ENCODE measurements at places on chromosomes 7 and 10.

DNA sequence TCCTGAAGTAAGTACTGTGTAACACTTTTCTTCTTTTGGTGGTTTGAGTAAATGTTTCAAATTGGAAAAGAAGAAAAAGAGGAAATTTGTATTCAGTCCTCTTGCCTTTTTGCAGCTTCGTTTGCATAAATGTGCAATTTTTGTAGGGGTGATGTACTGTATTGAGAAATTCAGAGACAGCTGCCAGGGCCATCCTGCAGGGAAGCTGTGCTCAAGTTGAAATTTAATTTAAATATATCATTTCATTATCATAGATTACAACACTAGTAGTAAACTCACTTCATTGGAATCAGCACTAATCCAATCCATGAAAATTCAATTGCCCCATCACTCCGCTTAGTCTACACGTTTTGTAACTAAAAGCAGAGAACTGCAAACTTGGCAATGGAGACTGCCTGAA lies 415.4 kb downstream of the DNAJB9 start:
- no peak for DNase-seq

GRCh38 chr7:39683216-39683845 lies 60.0 kb downstream of the RALA start:
- DNase-seq, result no peak

DNA sequence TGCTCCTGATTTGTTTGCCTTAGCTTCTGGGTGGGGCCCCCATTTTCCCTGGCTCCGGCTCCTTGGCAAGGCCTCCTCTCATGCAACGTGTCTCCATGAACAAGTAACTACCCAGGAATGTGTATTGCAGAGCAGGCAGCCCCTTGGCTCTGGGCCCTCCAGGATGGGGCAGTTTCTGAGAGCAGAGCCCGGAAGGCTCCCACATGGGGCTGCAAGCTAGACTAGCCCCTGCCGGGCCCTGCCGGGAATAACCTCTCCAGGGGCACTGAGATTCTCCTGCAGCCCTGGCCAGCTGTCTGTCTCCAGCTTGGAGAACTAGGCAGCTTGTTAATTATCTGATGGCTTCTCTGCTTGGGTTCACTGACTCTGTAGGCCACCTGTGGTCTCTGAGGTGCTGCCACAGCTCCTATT lies 184.0 kb upstream of the INHBA start:
- DNase-seq, result no peak

DNA sequence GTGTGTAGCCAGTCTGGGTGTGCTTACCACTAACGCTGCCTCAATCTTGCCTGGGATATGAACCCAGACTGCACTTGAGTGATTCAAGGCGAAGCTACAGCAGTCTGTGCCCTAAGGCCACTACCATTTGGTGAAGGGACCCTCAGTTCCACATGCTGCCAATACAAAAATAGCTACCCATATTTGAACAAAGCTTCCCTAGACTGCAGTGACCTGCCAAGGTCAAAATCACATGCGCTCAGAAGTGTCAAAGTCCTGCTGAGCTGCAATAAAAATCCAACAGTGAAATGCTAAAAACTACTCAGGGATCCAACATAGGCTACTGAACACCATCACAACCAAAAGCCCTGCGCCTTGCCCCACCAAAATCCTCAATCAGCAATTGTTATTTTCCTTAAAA lies 472.3 kb upstream of the VSTM2A start:
- no peak for DNase-seq

DNA sequence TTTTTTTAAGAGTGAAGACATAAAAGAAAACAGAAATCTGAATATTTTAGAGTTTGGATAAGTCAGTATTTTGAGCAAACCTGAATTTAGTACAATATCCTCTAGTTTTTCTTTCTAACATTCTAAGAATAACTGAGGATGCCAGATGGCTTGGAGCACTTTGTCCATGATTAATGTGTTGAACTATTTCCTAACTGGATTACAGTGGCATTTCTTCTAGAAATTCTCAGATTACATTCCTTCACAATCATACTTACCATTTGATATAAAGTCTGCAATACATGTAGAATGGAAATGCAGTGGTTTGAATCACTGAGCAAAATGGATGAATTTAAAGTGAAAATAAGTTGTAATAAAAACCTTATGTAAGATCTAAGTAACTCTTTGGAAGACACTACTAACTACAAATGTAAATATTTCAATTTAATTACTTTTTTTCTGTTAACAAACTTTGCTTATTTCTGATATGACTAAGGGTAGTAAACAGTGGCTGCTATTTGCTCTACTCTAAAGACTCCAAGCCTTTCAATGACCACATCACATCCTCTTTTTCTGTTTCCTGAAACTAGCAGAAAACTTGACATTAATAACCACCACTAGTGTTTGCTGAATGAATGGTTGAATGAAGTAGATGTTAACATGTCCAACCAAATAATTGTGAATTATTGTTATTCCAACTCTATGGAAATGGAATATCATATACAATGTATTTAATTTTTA lies 102.8 kb downstream of the PRKG1 start:
- DNase-seq, result no peak

- no peak for DNase-seq
Observed at GRCh38 chr7:44290252-44290620, 35.2 kb downstream of the CAMK2B start.

DNA sequence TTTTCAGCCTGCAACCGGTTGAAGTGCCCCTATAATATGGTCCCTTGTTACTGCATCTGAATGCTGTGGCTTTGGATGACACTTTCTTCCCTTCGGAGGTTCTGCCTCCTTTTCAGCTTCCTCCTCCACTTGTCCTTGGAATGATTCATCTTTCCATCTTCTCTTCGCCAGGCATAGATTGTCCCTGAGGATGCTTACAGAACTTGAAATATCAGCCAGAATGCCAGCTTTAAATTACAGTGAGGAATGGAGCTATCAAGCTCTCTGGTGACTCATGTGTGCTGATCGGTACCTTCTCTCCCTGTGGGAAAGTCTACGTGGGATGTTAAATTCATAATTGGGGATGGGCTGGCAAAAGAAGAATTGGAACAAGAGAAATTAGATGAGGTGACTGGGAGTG lies 45.9 kb upstream of the PDK4 start:
- DNase-seq, result no peak

- no peak for DNase-seq
Observed at GRCh38 chr7:100553032-100553431, 14.0 kb downstream of the AGFG2 start.

- DNase-seq, result no peak
Observed at GRCh38 chr7:132779164-132779563, 202.9 kb upstream of the PLXNA4 start.

DNA sequence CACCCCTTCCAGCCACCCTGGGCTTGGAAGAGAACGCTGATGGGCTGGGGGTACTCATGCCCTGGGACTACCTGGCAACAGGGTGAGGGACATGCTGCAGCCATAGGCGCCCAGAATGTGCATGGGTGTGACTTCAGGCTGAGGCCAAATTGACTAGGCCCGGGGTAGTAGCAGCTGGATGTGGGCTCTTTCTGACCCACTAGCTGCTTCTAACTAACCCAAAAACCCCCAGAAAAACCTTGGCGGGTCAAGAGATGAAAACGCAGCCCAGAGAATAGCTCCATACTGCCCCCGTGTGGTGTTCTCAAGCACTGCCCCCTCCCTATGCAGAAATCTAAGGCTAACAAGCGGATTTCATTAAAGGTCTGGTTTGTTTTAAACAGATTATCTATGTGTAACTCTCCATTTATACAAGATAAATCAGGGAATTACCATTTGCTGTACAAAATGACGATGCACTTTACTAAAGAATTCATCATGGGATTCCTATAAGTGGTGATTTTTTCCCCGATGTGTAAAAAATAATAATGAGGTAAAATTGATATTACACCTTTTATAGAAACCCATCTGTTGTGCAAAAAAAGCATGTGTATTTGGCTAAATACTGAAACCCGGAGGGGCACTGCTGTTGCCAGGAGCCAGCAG lies 4.2 kb downstream of the SMARCD3 start:
- DNase-seq, result no peak

- DNase-seq, result no peak
Observed at GRCh38 chr7:76310102-76310957, 7.9 kb downstream of the HSPB1 start.

DNA sequence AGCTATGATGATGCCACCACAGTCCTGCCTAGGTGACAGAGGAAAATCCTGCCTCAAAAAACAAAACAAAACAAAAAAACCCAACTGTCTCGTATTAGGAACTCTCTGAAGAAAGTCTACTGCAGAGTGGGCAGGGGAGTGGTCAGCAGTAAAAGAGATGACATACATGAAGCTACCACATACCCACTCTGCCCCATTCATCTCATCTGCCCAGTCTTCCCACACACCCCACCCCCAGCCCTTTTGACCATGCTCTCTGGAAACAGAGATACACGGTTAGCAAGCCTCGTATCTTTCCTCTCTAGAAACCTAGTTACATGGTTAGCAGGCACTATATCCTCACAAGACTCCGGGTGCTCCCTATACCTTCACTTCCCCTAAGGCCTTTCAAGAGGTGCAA lies 8.3 kb downstream of the SLC37A3 start:
- DNase-seq, result no peak

DNA sequence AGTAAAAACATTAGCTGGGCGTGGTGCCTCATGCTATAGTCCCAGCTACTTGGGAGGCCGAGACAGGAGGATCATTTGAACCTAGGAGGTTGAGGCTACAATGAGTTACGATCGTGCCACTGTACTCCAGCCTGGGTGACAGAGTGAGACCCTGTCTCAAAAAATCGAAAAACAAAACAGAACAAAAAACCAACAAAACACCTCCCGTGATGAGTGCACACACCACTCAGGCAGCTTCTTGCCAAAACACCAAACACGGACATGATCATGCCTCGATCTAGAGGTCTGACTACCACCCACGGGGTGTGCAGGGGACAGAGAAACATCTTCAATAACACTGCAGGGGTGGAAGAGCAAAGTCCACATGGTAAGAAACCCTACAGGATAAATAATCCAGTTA lies 44.4 kb downstream of the AMZ1 start:
- no peak for DNase-seq

GRCh38 chr7:6279341-6279740 lies 6.9 kb upstream of the CYTH3 start:
- DNase-seq, result no peak

GRCh38 chr7:83166781-83167180 lies 4.1 kb upstream of the PCLO start:
- no peak for DNase-seq

DNA sequence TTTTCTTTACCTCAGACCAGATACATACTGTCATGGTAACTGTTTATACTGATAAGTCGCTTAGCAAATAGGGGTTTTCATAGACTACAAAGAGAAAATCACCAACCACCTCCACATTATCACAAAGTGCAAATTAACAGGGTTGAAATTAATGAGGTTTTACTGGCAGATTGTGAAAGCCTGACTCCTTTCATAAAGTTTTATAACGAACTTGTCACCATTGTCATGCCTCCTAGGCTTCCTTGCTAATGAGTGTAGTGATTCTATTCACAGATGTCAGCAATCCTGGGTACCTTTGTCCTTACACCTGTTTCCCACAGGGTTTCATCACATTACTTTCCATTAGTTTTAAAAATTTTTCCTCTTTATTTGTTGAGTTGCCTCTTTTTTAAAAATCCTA lies 142.3 kb upstream of the PTN start:
- no peak for DNase-seq

DNA sequence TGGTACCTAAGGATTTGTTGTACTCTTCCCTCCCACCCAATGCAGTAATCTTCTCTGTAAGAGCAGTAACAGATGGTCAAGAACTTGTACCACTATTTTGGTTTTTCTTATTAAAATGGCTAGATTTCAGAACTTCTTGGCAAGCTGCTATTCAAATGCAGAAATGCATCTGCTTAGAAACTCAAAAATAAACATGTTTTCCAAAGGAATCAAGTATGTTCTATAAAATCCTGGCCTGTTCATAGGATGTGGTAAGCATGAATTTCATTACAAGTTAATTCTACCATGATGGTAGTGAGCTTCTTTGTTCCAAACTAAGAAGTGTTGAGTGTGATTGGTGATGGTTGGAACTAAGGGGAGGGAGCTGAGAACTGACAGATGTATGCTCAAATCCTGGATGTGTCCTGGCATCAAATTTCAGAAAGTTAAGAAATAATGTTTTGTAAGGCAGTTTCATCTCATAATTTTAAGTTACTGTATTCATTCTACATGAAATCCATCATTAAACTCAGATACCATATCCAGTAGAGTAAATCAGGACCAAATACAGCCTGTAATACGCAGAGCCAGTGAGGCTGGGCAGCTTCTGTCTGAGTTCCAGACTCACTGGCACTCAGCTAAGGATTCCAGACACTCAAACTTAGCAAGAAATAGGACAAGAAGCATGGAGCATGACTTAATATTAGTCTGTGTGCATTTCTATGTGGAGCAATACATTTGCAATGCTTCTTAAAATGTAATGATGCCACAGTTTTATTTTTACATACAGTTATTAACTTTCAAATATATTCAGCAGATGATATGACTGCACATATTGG lies 119.6 kb downstream of the TES start:
- DNase-seq, result no peak

DNA sequence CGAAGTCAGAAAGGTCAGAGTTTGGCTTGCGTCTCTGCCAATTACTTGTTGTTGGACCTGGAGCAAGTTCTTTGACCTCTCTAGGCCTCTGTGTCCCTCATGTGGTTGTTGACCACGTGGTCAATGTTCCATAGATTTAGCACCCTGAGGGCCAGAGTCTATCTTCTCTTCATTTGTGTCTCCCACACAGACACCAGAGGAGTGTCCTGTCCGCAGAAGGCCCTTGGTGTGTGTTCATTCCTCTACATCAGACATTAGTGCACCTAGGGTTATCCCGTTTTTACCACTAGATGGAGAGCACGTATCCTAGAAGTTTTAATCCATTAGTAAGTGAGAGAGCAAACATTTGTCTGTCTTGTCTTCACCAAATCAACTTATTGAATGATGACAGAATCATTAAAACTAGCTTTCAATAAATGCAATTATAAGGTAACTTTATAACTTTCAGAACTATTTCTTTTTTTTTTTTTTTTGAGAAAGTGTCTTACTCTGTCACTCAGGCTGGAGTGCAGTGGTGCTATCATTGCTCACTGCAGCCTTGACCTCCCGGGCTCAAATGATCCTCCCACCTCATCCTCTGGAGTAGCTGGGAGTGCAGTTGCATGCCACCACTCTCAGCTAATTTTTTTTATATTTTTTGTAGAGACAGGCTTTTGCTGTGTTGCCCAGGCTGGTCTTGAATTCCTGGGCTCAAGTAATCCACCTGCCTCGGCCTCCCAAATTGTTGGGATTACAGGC lies 122.5 kb upstream of the ANKRD1 start:
- DNase-seq, result no peak

DNA sequence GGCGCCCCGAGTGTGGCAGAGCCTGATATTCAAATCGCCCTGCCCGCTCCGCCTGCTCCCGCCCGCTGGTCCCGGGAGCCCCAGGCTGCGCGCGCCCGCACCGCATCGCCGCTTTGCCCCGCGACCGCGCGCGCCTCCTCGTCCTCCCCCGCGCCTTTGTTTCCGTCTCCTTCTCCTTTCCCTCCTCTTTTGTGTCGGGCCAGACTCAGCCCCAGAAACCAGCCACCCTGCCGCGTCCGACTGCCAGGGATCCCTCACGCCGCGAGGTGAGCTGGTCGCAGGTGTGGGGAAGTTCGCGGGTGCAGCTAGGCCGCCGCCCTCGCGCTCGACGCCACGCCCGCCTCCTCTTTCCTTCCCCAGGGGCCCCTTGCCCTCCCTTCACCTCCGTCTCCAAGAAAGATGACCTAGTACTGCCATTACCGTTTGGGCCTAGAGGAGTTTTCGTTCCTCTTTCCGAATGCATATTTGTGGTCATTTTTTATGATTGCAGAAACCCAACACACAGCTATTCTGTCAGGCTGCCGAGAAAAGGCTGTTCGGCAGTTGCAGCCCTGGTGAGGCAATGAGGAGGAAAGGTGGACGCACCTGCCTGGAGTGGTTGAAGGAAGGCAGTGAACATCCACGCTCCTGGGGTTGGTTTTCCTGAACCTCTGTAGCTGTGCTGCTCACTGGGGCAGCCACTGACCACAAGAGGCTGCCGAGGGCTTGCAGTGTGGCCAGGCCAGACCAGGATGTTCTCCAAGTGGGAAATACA lies 107.3 kb downstream of the SNX10 start:
- DNase-seq, result no peak

All from cortex of kidney (tissue), 1 donor.